NCI-H82 (cell line): ENCODE measurements at places on chromosomes 6 and 20.
A peak's percentile ranks its signal among the peaks of the same experiment; 100 is the strongest.

GRCh38 chr20:53857723-53858236, 212.6 kb downstream of the BCAS1 start:
- DNase-seq: peak; percentile 69

DNA sequence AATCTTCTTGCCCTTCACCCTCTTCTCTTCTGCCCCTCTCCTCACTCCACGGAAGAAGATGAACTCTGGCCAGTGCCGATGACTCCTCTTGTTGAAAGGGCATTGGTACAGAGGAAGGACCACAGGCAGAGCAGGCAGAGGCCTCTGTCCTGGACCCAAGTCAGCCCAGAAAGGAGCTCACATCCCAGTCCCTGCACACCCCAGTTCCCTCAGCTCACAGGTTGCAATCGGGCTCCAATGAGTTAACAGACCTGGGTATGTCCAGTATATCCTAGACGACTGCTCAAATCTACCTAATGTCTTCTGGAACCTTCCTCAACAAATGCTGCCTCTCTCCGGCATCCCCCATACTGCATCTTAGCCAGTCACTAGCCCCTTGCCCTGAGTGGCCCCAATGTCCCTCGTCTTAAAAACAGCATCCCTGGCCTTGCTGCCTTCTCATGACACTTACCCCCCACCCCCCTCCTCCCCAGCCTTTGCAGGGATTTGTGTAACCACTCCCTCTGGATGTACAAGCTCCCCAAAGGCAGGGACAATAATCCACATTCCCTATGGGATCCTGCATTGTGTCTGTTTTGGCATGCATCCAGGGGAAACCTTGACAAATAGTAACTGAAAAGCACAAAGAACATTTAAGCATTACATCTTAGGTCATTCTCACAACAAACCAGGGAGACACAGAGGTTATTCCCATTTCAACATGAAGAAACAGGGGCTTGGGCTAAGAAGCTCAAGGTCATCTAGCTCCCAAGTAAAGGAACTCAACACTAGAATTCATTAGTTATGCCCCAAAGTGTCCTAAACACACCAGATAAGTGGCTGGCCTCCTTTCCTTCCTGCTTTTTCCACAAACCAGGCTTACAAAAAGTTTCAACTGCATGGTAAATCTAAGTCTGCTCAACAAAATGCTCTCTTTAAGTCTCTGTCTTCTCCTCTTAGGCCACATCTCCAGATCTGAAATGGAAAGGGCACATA, 45.1 kb downstream of the TRERF1 start:
- DNase-seq: peak; percentile 80

- DNase-seq: no peak
Measured at GRCh38 chr20:35007413-35007812, 51.7 kb downstream of the MYH7B start.

DNA sequence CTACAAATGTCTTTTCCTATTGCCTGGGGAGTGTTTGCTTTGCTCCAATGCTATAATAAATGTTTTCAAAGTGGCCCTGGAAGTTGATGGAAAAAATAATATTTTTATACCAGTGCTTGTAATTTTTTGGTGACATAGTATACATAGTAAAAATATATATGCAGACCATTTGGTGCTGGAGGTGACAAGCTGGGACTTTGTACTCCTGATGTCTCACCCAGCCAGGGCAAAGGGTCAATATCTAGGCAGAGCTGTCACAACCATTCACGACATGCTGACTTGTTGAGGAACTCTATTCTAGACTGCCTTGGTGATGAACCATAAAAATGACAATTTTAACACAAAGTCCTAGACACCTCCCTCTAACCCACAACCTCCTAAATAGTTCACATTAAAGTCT, 203.0 kb downstream of the PLCB1 start:
- DNase-seq: no peak
